ENCODE measurements at places on chromosomes 16 and 17.

DNA sequence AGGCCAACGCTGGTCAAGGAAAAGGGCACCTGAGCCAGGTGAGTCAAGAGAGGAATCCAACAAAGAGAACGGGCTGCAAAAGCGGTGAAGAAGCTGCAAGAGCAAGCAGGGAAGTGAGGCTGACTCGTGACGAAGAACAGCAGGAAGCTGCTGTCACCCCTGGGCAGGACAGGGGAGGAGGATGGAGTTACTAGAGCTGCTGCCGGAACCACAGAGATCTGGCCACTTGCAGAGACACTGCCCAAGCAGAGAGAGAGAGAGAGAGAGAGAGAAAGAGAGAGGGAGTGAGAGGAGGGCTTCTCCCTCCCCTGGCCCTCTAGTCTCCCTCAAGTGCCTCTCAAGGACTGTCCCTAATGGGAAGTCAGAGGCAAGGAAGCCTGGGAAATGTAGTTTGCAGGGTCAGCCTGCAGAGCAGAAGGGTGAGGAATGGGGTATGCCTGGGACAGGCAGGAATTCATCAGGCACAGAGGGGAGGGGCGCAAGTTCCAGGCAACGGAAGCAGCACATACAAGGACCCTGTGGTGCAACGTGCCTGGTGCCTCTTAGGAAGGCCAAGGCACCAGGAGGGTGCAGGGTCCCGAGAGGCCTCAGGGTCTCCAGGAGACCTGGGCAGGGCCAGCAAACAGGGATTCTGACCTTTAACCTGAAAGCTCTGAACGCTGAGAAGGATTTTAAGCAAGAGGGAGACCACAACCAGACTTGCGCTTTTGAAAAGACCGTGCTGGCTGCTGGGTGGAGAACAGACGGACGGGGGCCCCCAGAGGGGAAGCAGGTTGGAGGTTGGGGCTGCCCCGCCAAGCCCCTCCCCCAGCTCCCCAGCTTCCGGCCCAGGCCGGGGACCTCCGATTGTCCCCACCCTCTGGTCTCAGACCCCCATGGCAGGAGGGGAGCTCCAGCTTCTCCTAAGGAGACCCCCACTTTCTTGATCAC, 45.8 kb upstream of the CIBAR2 start:
- DNase-seq: no peak

DNA sequence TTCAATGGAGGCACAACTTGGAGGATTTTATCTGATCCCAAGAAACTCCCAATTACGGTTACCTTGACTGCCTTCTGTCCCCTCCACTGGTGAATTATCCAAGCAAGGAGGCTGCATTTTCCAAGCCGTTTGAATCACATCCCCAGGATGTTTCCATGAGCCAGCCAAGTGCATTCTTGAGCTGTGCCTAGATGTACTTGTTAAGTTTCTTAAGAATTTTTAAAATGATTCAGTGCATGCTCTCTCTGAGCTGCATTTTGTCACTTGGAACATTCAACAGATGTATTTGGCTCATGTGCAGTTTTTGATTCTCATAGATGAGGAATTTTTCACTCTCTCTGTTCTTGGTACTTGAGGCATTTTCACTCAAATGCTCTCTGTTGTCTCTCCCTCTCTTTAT, 202.6 kb upstream of the MYOCD start:
- no peak for DNase-seq

DNA sequence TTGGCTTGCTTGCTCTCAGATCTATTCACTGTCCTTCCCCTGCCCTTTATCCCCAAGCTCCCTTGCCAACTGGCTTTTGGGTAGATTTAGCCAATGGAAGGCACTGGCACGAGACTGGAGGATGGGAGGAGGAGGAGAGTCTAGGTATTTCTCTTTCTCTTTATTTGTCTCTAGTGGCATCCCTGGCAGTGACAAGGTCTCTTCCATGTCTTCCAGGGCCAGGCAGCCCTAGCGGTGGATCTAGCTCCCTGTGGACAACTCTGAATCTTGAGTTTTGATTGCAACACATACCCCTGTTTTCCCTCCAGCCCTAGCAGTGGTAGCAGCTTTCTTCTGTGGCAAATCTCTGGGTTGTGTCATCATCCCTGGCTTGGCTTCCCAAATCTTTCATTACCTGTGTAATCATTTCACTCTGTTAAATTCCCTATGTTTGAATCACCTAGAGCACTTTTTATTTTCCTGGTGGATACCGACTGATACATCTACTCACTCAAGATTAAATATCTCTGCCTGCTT, 171.1 kb upstream of the IRX6 start:
- no peak for DNase-seq

- DNase-seq: no peak
Measured at GRCh38 chr16:48405907-48406306, 20.7 kb upstream of the SIAH1 start.

- no peak for DNase-seq
Measured at GRCh38 chr17:67044940-67045339, 586 bp downstream of the CACNG1 start.

DNA sequence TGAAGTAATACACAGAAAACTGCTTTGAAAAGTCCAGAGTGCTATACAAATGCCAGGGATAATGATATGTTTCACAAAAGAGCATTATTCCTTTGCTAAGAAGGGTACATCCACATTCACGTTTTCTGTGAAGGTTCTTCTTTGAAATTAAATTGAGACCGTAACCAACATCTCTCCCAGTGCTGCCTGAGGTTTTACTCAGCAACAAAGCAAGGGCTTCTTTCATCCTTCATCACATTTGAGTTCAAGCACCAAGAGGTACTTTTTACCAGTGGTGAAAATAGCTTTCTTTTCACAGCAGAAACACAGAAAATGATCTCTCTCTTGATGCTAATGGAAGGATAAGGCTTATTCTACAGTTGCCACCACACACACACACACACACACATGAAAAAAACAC, 113.3 kb downstream of the TOX3 start:
- no peak for DNase-seq

GRCh38 chr17:60554377-60554788, 28.3 kb upstream of the APPBP2 start:
- DNase-seq: no peak

DNA sequence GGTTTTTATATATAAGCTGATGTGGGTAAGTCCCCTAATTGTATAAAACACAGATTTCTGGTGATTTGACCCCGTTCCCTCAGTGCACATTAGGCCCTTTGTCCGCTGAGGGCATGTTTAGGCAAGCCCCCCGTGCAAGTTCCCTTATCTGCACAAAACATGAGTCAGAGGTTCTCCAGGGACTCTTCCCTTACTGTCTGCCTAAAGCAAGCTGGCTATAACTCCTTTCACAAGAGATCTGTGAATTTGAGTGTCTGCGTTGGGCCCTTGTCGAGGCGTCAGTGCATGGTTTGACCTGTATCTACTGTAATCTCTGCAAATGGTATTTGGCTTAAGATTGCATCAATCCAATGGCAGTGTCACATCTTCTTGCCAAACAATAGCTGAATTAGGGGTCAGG, 712.8 kb downstream of the CDH8 start:
- no peak for DNase-seq

- DNase-seq: no peak
Measured at GRCh38 chr17:7083592-7083991, 3.5 kb upstream of the CLEC10A start.

DNA sequence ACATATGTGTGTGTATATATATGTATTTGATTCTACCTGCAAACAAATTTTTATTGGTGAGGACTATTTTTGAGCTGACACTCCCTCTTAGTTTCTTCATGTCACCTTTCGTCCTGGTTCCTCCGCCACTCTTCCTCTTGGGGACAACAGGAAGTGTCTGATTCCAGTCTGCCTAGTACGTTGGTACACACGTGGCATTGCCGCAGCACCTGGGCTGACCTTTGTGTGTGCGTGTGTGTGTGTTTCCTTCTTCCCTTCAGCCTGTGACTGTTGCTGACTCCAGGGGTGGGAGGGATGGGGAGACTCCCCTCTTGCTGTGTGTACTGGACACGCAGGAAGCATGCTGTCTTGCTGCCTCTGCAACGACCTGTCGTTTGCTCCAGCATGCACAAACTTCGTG, 29.4 kb upstream of the CACNG5 start:
- DNase-seq: no peak

- DNase-seq: no peak
Measured at GRCh38 chr16:85502357-85502756, 110.8 kb upstream of the GSE1 start.

DNA sequence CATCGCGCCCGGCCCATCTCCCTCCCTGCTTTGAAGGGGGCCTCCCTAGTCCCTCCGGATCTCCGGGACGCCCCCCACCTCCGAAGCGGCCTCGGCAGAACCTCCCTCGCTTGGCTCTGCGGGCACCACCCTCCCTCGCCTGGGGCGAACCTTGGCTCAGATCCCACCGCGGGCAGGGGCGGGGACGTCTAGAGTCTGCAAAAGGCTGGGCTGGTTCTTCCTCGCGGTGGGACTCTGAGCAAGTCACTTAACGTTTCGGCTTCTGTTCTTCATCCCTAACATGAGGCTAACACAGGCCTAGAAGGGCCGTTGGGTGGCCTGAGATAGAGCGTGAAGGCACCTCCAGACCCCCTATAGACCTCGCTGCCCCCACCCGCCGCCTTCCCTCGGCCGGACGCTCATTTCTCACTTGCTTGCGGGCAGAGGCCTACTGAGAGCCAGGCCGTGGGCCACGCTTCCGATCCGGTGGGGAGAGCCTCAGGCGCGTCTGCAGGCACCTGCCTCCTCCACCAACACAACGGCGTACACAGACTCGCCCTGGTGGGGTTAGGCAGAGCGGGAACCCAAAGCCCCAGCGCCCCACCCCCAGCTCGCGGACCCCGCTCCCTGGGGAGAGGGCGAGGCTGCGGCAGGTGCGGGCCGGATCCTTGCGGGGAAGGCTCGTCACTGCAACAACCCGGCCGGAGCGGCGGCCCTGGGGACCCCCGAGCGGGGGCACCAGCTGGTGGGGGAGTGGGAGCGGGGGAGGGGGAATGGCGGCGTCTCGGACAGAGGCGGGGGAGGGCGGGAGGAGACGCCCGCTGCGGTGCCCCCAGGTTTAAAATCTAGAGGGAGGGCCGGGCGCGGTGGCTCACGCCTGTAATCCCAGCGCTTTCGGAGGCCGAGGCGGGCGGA, 5.4 kb downstream of the MYO1C start:
- peak; percentile 92 for DNase-seq

DNA sequence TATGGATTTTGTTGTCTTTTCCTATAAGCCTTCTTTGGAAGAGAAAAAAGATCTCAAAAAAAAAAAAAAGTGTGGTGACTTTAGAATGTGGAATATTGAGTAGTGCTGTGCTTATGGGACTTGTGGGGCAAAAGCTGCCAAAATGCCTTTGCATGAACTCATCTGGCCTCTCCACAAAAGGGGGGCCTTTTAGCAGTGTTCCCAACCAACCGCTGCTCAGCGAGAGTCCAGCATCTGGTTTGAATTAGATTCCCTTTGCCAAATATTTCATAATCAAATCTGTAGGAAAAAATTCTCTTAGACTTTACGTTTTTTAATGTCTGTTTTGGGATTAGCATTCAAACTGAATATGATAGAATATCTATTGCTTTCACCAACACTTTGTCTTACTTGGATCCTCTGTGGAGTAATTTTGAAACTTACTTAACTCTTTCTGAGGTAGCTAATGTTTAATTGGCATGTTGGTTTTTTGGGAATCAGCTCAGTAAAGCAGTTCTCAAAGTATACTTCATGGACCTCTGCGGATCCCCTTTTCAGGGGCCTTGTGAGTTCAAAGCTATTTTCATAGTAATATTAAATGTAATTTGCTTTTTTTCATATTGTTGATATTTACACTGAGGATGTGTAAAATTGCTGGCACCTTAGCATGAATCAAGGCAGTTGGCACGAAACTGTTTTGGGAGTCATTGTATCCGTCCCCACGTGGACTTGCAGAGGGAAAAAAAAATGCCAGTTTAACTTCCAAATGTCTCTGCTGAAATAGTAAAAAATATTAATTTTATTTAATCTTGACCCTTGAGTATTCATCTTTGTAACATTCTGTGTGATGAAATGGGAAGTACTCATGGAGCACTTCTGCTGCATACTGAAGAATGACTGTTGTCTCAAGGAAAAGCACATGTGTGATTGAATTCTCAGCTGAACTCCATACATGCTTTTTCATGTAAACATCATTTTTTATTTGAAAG, 34.7 kb upstream of the VPS4A start:
- no peak for DNase-seq

DNA sequence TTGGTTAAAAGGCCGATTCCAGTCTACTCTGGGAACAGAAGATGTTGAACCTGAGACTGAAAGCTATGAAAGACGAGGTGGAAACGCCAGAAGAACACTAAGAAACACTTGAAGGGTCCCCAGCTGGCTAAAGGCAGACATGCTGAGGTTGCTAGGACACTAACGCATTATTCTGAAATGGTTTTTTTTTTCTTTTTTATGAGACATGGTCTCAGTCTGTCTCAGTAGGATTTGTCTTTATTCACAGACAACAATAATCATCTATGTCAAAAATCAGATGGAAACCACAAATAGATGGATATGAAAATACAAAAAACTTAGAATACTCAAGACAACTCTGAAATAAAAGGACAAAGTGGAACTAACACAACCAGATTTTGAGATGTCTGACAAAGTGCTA, 35.0 kb upstream of the RASD1 start:
- no peak for DNase-seq

GRCh38 chr17:61283043-61283442, 116.6 kb upstream of the TBX2 start:
- no peak for DNase-seq

- peak; percentile 32 for DNase-seq
Measured at GRCh38 chr16:79601092-79601930, 774 bp upstream of the MAF start.

GRCh38 chr16:85761861-85762260, 11.0 kb upstream of the C16orf74 start:
- no peak for DNase-seq

DNA sequence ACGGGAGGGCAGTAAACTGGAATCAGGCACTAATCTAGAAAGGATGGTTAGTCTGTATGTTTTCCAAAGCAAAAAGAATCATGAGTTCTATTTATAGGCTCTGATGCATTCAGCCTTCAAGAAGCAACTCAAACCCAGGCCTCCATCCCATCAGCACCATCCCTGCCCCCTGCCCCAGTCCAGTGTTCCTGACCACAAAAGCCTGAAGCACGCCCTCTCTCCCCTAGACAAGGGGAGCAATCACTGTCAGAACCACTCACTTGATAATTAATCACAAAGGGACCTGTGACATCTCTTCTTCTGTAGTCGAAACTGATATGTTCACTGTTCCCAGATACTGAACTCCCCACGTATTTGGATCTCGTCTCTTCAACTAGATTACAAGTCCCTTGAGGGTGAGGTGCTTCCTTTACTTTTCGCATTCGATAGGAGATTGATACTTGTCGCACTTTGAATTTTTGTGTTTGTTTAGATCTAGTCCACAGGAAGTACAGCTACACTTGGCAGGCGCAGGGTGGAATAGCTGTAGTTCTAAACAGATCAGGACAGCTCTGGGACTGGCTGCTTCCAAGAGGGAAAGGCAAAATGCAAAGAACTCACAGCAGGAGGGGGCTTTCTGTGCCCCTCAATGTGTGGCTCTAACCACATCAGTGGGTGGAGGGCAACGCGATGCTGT, 36.4 kb upstream of the CCDC182 start:
- no peak for DNase-seq
